ENCODE measurements at places on chromosomes 4 and X.

GRCh38 chr4:5789141-5789540, 78.1 kb downstream of the EVC start:
- DNase-seq = no peak

GRCh38 chr4:40833212-40833611, 83.5 kb downstream of the NSUN7 start:
- DNase-seq = no peak

GRCh38 chr4:98996056-98996764, 689 bp downstream of the METAP1 start:
- DNase-seq = no peak

DNA sequence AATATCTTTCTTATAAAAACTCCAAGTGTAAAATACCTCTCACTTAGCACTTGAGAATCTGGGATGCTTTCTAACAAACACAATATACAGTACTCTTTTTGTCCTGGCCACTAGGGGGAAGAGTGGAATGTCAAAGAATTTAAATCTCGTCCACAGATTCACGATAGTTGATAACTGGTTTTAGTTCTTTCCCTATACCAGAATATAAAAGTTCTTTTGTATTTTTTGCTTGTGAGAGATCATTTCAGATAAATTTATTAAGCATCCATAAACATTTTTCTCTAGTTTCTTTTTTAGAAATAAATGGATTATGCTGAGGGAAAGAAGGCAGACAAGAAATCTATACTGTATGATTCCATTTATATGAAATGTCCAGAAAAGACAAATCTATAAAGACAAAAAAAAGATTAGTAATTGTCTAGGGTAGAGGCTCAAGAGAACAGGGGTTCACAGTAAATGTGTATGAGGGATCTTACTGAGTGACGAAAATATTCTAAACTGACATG, 50.4 kb downstream of the MGARP start:
- peak; percentile 6 for DNase-seq

GRCh38 chrX:18833071-18833731, 125.8 kb downstream of the PPEF1 start:
- peak; percentile 15 for DNase-seq

DNA sequence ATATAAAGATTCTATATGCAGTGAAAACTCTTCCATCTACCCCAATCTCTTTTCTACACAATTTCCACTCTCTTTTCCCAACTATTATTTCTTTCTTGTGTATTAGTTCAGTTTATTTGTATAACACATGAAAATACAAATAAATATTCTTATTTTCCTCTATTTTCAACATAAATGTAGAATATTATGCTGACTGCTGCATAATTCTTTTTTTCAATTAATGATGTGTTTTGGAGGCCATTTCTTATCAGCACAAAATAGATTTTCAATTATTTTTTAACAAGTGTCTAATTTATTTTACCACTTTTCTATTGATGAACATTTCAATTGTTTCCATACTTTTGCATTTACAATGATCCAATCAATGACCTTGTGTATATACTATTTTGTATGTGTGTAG, 557.7 kb upstream of the NR3C2 start:
- DNase-seq = no peak

DNA sequence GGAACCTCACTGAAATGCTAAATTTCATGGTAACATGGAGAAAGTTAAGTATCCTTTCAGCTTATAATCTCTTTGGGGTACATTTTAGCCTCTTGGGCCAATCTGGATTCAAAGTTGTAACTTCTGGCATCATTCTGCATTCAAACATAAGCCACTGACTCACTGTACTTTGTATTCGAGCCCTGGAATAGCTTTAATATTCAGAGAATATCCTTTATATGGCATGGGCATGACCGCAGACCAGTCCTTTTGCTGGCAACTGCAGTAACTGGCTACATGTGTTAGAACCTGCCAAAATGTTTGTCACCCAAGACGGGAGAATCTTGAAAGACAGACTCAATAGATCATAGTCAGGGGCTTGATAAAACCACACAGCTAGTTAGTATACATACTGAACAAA, 3.3 kb downstream of the GASK1B start:
- no peak for DNase-seq

DNA sequence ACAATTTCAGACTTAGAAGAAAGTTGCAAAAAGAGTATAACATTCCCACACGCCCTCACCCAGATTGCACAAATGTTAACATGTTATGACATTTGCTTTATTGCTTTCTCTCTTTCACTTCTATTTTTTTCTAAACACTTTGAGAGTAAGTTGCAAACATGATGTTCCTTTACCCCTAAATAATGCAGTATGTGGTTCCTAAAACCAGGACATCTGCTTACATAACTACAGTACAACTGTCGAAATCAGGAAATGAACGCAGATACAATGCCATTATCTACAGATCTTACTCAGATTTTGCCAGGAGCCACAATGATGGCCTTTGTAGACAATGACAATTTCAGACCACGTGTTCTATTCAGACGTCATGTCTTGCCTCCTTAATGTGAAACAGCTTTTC, 22.4 kb downstream of the SH3TC1 start:
- no peak for DNase-seq

GRCh38 chr4:118865091-118865708, 23.5 kb upstream of the SYNPO2 start:
- DNase-seq = no peak

- DNase-seq = no peak
Measured at GRCh38 chrX:120014354-120015130, 62.9 kb downstream of the RHOXF2B start.

- DNase-seq = no peak
Measured at GRCh38 chr4:53497487-53498244, 93.6 kb downstream of the LNX1 start.

DNA sequence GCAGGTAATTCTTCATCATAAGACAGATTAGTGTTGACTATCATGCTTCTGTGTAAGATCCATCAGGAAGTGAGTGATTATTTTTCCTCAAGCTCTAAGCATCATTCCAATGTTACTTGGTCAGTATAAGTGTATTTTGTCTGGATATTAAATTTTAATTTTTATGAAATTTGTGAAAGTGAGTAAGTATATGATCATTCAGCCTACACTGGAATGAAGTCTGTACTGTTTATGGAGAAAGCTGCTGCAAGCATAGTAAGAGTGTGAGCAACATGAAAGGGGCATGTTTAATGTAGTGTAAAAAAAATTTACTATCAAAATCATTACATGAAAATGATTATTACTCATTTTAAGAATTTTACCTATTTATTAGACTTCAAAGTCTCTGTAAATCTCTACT, 84.8 kb downstream of the IL15 start:
- no peak for DNase-seq

DNA sequence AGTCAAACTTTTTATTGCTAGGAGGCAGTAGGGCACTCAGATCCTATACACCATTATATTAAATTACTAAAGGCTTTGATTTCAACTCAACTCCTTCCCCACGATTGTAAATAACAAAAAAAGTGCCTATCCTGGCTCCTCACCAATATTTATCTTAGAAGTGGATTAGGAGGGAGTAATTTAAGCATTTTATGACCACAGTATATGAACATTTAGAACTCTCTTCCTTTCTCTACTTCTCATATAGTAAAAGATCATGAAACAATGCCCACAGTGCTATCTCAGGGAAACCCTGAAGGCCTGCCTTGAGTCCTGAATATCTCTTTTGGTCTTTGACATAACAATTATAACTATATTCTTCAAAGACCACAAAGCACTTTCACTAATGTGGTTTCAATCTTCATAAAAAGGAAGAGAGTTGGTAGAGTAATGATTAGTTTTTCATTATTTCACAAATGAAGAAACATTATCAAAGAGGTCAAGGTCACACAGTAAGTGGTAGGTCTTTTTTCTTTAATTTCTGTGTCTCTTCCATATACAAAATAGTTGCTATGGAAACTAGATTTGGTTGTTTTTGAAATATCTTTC, 29.1 kb upstream of the ADH1C start:
- no peak for DNase-seq

DNA sequence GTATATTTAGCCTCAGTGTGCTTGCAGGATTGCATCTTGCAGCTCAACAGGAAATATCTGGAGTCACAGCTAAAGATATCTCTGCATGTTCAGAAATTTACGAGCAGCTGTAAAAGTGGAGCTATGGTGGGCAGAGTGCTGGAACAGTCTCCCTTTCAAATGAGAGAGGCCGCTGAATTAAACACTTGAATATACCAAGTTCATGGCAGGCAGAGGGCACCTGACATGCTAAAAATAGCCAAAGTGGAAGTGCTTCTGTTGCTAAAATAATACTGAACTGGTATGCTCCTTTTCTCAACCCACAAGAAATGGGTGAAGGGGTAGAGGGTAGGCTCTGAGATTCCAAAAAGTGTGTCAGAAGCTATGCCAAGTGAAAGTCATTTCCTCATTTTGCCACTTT, 98.1 kb downstream of the MGST2 start:
- DNase-seq = no peak

DNA sequence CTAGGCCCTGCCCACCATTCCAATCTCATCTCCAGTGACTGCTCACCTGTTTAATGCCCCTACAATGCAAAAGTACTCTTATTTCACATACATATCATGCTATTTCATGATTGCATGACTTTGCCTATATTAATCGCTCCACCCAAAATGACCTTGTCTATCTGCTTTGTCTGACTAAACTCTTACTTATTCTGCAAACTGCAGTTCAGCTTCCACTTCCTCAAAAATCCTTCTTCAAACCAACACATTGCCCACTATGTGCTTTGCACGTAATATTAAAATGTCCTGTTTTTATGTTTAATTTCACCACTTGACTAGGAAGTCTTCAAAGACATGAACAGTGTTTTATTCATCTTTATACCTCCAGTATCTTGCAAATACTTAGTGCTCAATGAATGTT, 229.6 kb downstream of the OPHN1 start:
- DNase-seq = no peak

Measured in C1 segment of cervical spinal cord (tissue), 14 donors.